Right cardiac atrium (tissue), 5 donors: ENCODE measurements at places on chromosomes 13 and 19. TPM values are rescaled to one million over a fixed set of nuclear protein-coding genes. Genes with fewer than 3 reads are reported as not detected.

The PAK4 gene
- 19.9 TPM for total RNA-seq

GRCh38 chr19:7570761-7571160 is 24.9 kb upstream of the CAMSAP3 start:
- no peak for DNase-seq

DNA sequence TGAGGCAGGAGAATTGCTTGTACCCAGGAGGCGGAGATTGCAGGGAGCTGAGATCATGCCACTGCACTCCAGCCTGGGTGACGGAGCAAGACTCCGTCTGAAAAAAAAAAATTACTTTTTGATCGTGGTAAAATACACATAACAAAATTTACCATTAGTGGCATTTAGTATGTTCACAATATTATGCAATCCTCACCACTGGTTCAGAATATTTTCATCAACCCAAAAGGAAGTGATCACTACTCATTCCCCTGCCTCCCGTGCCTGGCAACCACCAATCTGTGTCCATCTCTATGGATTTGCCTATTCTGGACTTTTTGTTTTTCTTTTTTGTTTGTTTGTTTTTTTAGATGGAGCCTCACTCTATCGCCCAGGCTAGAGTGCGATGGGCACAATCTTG is 1.2 kb upstream of the PALM3 start:
- no peak for DNase-seq

DNA sequence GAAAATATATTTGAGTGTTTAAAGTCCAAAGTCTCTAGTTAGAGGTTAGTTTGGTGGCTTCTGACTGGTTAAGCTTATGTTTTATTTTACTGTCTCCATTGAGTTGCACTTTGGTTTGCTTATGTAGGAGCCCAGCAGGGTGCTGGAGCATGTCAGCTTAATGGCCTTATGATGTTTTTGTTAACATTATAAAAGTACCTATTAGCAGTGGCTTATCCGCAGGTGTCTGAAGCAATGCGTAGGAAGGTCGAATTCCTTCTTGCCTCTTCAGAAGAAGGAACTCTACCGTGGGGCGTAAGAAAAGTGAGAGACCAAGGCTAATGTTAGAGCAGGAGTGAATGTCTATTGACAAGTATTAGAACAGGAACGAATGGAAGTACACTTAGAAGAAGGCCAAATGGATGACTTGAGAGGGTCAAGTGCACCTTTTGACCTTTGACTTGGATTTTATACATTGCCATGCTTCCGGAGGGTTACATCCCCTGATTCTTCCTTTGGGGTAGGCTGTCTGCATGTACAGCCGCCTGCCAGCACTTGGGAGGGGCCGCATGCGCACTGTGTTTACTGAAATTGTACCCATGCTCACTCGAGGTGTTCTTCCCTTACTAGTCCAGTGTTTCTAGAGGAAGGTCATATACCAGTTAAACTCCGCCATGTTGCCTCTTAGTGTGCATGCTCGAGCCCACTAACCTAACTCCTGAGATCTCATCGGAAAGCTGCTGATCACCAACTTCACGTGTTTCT is 793.9 kb upstream of the PCDH9 start:
- DNase-seq: no peak

The SPTBN4 gene
- 5.4 TPM for total RNA-seq

DNA sequence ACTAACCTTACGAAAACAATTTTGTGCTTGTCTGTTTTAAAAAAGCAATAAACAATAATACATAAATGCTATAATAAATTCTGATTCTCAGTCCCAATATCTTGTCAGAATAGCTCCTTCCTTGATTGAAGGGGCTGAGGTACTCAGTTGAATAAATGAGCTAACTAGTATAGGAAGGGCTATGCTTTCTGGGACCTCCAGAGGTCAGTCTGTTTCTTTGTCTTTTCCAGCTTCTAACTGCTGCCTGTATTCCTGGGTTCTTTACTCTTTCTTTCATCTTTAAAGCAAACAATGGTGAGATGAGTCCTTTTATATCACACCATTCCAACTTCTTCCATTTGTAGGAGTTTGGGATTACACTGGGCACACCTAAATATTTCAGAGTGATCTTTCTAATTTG is 1297.0 kb upstream of the ATXN8OS start:
- no peak for DNase-seq

- DNase-seq: no peak
Observed at GRCh38 chr13:39451301-39451700, 151.7 kb downstream of the LHFPL6 start.

The KLK14 gene
- total RNA-seq: 1.0 TPM

The ANKRD24 gene
- 0.36 TPM for total RNA-seq

The ZNF492 gene
- total RNA-seq: 0.23 TPM

GRCh38 chr13:54415753-54416366 is 1387.2 kb downstream of the OLFM4 start:
- DNase-seq: no peak

GRCh38 chr13:44013758-44014291 is 134.1 kb downstream of the LACC1 start:
- no peak for DNase-seq

DNA sequence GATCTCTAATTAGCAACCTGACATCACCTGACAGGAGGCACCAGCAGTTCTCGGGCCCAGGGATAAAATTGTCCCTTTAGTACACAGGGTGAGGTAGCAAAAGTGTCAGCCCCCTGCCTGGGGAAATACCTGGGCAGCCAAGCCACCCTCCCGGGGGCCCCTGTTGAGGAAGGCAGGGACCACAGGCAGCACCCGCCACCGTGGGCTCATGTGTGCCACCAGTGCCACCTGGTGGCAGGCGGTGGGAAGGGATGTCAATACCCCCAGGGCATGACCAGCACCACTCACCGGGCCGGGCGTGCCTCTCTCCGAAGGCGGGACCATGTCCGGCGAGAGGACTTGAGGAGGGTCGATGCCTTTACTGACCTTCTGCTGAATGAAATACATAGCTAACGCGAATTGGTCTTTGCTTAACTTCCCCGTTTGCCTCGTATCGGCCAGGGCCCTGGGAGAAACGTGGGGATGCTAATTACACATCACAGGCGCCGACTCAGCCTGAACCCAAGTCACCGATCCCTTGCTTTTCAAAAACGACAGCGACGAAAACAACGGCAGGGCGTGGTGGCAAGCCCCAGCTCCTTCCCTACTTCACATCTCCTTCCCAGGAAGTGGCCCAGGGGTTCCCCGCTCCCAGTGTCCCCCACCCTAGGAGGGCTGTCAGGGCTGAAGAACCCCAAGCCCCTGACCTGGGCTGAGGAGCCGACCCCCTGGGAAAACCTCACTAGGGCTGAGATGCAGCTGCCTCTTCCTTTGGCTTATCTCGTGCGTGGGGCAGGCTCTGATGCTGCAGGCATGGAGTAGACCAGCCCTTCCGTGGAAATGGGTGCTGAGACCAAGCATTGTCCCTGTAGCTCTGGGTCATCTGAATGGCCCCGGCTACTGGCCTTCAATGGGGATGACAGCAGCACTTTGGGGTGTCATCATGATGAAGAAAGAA is 53.8 kb downstream of the EPS15L1 start:
- peak; percentile 88 for DNase-seq

DNA sequence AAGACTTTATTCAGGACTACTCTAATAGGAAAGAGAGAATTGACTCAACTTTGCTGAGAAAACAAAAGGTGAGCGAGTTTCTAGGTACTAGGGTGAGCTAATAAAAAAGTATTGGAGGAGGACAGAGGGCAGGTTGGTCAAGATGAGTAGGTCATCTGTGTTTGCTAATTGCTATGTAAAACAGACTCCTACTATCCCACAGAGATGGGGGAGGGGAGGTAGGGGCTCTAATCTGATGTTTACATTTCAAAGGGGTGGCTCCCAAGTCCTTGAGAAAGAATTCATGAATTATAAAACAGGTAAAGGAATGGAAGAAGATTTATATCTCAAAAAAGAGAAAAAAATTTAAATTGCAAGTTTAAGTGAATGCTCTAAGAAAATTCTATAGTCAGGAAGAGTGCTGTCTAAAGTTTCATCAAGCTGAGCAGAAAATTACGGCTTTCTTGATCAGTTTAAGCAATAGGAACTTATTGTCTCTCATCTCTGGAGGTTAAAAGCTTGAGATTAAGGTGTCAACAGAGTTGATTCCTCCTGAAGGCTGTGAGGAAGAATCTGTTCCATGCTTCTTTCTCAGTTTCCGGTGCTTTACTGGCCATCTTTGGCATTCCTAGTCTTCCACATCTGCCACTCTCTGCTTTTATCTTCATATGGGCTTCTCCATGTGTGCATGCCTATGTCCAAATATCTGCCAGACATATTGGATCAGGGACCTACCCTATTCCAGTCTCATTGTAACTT is 790.3 kb downstream of the SLITRK5 start:
- no peak for DNase-seq

- peak; percentile 85 for DNase-seq
Observed at GRCh38 chr13:113152984-113153809, 5.3 kb upstream of the PROZ start.

DNA sequence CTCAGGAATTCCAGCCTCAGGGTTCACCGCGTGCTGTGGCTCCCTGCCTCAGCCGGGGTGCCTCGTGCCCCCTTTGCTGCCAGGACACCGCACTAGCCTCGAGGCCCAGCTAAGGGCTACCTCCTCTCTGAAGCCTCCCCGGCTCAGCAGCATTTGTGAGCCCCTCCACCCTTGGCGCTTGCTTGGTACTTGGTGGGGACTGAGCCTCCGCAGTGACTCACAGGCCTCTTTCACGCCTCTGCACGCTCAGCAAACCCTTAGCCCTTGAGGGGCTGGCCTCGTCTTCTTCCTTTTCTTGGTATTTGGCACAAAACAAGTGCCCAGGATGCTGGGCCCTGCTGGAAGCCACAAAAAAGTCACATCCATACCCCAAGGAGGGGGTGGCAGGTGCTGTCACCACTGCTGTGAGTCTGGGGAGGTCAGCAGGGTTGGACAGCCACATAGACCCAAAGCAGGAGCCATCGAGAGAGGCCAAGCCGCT is 85.4 kb upstream of the TM9SF2 start:
- DNase-seq: no peak

- DNase-seq: peak; percentile 64
Observed at GRCh38 chr19:18412610-18413239, 6.5 kb upstream of the SSBP4 start.

DNA sequence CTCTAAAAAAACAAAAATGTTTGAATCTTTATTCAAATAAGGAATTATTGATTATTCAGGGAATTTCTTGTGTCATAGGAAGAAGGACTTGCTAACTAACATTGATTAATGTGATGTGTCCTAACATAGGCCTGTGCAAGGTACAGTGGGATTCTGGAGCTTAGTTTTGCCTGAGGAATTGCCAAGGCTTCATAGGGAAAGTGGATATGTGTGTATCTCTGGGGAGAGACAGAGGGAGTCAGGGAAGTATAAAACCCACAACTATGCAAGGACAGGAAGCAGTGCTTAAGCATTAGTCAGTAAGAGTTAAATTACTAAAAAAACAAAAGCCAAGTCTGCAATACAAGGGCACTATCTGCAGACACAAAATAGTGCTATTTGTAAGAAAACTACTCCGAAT is 59.6 kb downstream of the WDFY2 start:
- no peak for DNase-seq
